ENCODE measurements at places on chromosomes 3 and 15. TPM values are rescaled to one million over a fixed set of nuclear protein-coding genes. Genes with fewer than 3 reads are reported as not detected.

- no peak for DNase-seq
These were observed 140.5 kb upstream of the TBL1XR1 start for GRCh38 chr3:177337541-177338331.

DNA sequence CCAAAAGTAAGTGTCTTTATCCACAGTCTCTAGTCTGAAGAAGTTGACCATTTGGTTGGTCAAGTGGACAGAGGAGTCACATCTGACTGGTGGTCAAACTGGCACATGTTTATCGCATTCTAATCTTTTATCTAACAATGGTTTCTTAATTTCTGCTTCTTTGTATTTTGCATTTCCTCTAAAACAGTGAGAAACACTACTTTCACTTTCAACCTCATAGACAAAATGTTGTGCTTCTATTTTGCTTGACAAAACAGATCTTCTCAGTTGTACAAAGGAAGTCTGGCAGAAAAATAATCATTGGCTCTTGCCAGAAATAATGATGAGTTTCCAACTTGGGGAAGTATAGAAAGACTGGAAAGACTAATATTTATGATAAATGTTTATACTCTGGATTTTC lies 103.9 kb downstream of the MME start:
- no peak for DNase-seq

DNA sequence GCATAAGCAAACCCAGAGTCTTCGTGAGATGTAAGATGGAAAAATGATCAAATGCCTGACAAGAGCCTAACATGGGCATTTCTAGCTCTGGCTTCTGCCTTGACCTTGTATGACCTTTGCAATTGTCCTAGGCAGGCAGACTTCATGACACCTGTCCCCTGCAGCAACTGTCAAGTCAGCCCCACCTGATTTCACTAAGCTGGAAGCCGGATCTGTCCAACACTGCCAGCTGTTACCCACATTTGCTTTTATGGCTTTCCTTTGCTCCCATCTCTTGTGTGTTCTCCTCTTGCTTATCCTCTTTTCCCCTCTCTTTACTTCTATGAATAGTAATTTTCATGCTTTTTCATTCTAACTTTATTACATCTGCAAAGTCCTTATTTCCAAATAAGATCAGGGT lies 48.5 kb upstream of the TNIK start:
- DNase-seq: no peak

GRCh38 chr15:101025896-101026631 lies 106.9 kb downstream of the LRRK1 start:
- peak; percentile 47 for DNase-seq

The MESP1 gene
- total RNA-seq: 2.4 TPM

The MCF2L2 gene
- 0.08 TPM for total RNA-seq

The GPR171 gene
- 0.39 TPM for total RNA-seq

Measured in right atrium auricular region (tissue), 2 donors.